ENCODE measurements at places on chromosomes 12 and 14.
A peak's percentile ranks its signal among the peaks of the same experiment; 100 is the strongest.

- DNase-seq, result no peak
These were observed 18.0 kb upstream of the C2CD5 start for GRCh38 chr12:22562036-22563028.

DNA sequence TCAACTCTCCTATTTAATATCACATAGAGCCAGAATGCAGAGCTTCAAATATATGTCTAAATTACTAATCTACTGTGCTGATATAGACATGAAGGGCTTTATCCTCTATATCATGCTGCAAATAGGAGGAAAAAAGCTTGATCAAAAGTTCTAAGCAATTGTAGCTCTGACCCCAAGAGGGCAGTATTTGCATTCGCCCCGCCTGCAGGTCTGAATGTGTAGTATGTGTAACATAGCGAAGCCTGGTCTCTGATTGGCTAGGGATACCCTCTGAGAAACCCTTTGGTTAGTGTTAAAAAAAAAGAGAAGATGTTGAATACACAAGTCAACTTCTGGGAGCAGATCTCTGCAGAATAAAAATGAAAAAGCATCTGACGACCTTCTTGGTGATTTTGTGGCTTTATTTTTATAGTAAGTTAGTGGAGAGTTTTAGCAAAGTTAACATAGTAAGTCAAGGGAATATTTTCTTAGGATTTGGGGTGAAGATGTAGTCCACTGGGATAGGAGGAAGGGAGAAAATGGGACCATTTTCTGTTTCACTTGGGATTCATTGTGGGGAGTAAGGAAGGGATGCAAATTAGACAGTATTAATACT, 151.6 kb upstream of the OR4E1 start:
- DNase-seq, result peak; percentile 33

DNA sequence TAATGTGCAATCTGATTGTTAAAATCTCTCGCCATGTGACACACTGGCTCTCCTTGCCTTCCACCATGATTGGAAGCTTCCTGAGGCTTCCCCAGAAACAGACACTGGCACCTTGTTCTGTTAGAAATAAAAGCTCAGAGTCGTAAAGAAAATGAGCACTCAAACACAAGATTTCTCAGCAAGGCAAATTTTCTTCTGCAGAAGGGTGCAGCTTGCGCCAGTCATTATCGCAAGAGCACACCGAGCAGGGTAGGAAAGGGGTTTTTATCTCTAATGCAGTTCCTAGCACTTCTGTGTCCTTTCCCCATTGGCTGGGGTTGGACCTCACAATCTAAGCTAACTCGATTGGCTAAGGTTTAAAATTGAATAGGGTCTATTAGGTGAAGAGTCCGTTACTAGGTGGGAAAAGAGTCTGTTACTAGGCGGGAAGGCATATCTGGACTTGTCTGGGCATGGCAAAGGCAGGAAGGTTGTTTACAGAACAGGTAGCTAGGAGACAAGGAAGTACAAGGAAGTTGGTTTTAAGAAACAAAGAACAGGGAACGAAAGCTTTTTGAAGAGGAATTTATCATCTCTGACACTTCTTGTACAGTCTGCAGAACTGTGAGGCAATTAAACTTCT, 62.6 kb upstream of the BICD1 start:
- no peak for DNase-seq

GRCh38 chr12:108750526-108750925, 19.2 kb upstream of the CORO1C start:
- peak; percentile 14 for DNase-seq

GRCh38 chr12:95459310-95459709, 14.6 kb upstream of the METAP2 start:
- no peak for DNase-seq

- no peak for DNase-seq
These were observed 676 bp downstream of the SERPINA3 start for GRCh38 chr14:94612580-94613554.

DNA sequence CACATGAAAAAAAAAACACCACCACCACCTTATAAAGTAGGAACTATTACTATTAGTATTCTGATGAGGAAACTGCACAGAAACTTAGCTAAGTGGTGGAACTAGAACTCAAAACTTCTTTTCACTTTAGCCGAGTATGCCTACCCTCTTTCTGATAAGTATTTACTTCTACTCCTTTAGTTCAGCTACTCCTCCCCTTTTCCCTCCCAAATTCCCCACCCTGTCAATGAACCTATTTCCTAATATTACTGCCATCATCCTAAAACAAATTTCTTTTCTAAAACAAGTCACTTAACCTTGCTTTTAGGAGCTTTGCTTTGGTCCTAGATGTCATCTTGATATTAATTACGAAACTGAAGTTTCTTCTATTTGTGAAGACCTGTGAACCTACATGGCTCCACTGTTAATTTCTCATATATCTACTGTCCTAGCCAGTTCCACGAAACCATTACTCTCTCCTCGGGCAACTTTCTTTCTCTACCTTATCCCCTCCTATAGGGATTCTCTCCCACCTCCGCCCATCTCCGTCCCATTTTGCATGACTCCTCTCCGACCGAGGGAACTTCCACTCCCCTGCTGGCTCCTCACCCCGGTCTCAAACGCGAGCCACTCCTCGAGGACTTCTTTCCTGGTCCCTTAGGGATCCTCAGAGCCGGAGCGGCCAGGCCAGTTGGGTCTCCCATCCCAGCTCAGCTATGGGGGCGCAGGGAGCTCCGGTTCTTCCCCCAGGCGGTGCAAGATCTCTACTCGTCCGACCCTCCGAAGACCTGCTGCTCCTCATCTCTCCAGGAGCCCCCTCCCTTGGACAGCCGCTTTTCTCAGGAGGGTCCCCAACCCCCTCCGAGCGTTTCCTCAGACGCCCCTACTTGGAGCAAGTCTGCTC, 1.1 kb downstream of the NUMB start:
- DNase-seq, result peak; percentile 39

- no peak for DNase-seq
These were observed 31.4 kb upstream of the RTRAF start for GRCh38 chr14:51957950-51958349.

GRCh38 chr12:65696227-65696626, 128.1 kb upstream of the HMGA2 start:
- DNase-seq, result no peak

DNA sequence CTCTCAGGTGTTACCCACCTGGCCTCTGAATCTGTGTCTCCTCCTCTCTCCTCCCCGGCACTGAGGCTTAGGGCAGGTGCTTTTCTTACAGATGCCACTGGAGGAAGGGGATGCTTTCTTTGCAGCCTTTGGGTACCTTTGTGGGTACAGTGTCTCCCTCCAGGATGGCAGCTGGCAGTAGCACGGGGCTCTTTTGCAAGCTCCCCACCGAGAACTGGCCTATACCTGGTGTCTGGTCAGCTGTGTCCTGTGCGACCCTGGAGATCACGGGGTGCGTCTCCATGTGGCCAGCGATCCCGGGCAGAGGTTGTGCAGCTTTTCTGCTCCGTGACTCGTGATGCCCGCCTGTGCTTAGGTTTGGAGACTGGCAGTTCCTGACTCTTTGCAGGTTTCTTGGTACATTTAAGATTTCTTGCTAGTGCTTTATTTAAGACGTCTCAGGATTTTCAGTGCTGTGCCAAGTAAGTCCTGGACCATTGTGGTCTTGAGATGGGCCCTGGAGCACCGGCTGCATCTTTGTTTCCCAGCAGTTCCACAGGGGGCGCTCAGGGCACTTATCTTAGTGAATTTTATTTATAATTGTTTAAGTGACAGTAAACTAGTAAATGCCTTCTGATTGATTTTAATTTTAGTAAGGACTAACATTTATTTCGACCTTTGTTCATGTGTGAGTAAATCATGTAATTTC, 68.9 kb downstream of the DDX51 start:
- no peak for DNase-seq

DNA sequence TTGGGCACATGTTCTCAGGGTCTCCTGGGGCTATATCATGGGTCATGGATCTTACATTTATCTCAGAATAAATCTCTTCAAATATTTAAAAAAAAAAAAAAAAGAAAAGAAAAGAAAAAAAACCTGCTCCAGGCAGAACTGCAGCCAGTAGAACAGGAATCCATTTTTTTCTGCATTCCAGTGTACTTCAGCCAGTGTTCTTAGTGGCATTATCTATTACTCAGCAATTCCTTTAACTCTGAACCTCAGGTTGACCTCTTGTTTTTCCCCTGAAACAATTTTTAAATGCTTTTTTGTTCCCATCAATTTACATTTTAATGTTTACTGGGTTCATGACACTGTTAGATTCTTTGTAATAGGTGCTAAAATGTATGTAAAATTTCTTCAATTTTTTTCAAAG, 66.7 kb upstream of the STXBP6 start:
- DNase-seq, result no peak

- DNase-seq, result peak; percentile 98
These were observed 4.7 kb upstream of the RHOF start for GRCh38 chr12:121797937-121798786.

- no peak for DNase-seq
These were observed 52.2 kb downstream of the CPM start for GRCh38 chr12:68880660-68881325.

GRCh38 chr12:105805730-105806399, 332.9 kb downstream of the NUAK1 start:
- DNase-seq, result no peak

DNA sequence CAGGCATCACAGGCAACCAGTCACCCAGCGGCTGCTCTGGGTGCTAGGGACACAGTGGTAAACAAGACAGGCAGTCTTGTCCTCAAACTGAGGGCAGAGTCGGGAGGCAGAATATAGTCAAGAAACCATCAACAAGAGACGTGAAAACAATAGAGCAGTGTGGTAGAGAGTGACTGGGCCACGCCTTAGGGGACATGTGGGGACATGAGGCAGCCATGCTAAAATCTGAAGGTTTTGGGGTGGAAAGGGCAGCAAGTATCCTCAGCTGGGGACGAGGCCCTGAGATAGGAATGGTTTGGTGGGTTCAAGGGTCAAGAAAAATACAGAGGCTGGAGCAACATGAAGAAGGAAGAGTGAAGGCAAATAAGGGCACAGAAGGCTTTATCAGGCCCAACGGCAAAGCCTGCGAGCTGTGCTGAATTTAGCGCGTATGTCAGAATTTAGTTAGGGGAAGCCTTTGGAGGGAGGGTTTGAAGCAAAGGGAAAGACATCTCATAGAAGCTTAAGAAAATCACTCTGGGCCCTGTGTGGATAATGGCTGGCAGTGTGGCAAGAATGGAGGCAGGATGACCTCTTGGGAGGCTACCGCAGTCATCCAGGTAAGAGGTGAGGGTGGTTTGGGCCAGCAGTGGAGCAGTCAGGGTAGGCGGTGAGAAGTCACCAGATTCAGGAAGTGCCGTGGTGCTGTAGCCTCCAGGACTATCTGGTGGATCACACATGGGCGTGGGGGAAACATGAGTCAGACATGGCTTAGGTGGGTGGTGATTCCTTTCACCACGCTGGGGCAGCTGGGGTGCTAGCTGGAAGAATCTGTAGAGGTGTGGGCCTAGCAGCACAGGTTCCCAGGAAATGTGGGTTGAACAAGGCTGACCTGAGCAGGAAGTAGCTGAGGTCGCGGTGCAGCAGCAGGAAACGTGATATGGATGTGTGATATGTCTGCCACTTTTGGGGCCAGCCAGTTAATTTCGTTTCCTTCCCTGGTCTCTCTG, 3.0 kb downstream of the EVL start:
- no peak for DNase-seq

DNA sequence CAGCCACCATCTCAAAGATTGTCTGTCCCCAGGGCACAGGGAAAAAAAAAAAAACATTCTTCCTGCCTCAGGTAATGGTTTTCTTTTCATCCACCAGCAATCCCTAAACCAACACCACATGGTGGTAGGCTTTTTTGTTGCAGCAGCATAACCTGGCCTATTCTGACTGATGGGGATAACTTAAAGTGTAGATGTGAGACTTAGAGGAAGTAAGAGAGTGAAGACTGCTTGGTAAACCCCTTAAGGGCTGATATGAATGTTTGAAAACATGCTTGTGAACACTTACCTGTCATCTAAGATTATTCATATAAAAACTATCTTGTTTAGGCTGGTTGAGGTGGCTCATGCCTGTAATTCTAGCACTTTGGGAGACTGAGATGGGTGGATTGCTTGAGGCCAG, 130.2 kb upstream of the RAP1B start:
- DNase-seq, result no peak

DNA sequence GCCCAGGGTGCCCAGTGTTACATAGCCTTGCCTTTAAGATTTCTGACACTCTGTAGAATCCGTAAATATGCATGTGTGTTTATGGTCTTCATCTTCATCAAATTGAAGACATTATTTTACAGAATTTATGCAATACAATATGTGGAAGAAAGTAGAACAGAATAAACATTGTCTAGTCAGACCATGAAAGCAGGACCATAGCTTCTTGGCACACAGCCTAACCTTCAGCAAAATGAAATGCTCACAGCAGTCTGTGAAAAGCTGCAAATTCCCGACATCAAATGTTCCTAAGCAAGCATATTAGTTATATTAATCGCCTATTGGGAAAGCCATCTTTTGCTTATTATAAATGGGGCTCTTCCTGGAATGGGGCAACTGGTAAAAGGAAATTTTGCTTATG, 111.3 kb upstream of the GARIN2 start:
- no peak for DNase-seq

GRCh38 chr12:47967461-47968321, 4.3 kb downstream of the TMEM106C start:
- DNase-seq, result no peak

DNA sequence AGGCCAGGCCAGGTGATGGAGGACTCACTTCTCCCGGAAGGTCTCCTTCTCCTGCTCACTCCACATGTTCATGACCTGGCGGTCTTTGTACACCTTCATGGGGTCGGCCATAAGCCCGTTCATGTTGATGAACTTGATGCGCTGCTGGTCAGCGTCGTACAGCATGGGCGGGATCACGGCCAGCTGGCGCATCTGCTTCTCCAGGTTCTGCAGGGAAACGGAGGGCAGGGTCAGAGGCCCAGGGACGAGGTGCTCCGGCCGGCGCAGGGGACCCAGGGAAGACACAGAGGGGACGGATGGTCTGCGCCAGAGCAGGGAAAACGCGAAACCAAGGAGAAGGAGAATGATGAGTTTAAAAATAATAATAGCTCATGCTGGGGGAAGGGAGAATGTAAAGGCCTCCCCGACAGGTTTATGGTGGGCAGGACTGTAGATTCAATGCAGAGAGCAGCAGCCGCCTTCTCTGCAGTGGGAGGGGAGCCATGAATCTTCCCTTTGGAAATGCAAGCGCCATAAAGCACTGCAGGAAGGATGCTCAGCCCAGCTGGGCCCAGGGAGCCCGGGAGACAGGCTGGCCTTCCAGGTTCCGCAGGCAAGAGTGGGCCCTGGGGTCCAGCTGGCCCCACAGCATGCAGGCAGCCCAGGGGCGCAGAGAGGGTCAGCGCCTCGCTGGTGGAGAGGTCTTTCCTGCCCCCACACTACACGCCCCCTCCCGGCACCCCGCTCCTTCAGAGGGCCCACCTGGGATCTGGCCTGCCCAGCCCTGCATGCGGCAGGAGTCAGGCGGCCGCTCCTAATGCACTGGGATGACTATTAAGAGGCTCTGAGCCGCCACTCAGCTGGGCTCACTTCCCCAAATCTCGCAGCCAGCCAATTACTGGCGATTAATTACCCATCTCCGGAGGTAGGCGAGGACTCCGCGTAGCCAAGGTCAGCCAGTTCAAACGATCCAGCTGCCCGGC, 132.0 kb downstream of the RFLNA start:
- DNase-seq, result no peak

GRCh38 chr12:54311051-54311450, 10.2 kb upstream of the NFE2 start:
- DNase-seq, result no peak

- no peak for DNase-seq
These were observed 923 bp upstream of the MLF2 start for GRCh38 chr12:6753772-6754356.

GRCh38 chr12:42180990-42181596, 36.4 kb upstream of the GXYLT1 start:
- no peak for DNase-seq

GRCh38 chr14:71133296-71133695, 226.0 kb downstream of the PCNX1 start:
- no peak for DNase-seq

Data from BE2C (cell line).